ENCODE measurements at places on chromosomes 3 and 15. TPM values are rescaled to one million over a fixed set of nuclear protein-coding genes. Genes with fewer than 3 reads are reported as not detected.

Gene MIX23
- 46.4 TPM for polyA plus RNA-seq

DNA sequence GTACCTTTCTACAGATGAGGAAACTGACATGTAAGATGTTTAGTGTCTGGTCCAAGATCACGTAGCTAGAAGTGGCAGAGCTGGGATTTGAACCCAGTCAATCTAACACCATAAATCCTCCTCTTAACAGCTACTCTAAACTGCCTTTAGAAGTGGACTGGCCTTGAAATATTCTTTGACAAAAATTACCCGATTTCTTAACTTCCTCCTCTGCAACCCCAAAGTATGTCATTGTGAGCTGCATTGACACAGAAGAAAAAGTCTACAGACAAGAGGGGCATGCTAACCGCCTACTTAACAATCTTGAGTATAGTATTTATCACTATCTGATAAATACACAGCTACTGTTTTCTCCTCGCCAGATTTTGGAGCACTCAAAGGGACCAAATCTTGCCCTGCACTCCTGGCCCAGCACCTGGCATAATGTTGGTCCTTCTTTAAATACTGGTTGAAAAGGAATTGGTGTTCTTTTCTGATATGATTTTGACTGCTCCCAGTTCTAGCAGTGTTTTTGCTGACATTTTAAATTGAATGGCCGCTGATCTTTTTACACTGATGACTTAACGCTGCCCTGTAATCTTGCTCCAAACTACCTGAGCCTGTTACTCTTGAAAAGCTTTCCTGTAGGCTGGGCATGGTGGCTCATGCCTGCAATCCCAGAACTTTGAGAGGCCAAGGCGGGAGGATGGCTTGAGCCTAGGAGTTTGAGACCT, 36.9 kb downstream of the ITPR1 start:
- DNase-seq = no peak
- H3K27ac ChIP-seq = no peak overlapping the region
- H3K4me3 ChIP-seq = no peak overlapping the region
- no peaks in the 10 kb centered on the region for H3K27me3 ChIP-seq

Gene P2RY1
- 3.3 TPM for polyA plus RNA-seq

GRCh38 chr3:139016430-139017048, 4.2 kb downstream of the PRR23B start:
- DNase-seq = no peak
- H3K36me3 ChIP-seq = no peaks in the 10 kb centered on the region
- no peak overlapping the region for H3K4me3 ChIP-seq
- no peaks in the 10 kb centered on the region for H3K27me3 ChIP-seq
- H3K4me1 ChIP-seq = no peaks in the 10 kb centered on the region
- no peak overlapping the region for H3K27ac ChIP-seq

GRCh38 chr3:149776170-149776569, 16.2 kb downstream of the ANKUB1 start:
- H3K36me3 ChIP-seq = no peaks in the 10 kb centered on the region
- no peak overlapping the region for H3K4me3 ChIP-seq
- no peaks in the 10 kb centered on the region for H3K4me1 ChIP-seq

Gene ATP13A4
- 7.1 TPM for polyA plus RNA-seq

GRCh38 chr3:191963182-191963581, 502.2 kb downstream of the PYDC2 start:
- no peak overlapping the region for H3K27ac ChIP-seq
- DNase-seq = no peak
- no peaks in the 10 kb centered on the region for H3K36me3 ChIP-seq
- H3K27me3 ChIP-seq = no peaks in the 10 kb centered on the region

DNA sequence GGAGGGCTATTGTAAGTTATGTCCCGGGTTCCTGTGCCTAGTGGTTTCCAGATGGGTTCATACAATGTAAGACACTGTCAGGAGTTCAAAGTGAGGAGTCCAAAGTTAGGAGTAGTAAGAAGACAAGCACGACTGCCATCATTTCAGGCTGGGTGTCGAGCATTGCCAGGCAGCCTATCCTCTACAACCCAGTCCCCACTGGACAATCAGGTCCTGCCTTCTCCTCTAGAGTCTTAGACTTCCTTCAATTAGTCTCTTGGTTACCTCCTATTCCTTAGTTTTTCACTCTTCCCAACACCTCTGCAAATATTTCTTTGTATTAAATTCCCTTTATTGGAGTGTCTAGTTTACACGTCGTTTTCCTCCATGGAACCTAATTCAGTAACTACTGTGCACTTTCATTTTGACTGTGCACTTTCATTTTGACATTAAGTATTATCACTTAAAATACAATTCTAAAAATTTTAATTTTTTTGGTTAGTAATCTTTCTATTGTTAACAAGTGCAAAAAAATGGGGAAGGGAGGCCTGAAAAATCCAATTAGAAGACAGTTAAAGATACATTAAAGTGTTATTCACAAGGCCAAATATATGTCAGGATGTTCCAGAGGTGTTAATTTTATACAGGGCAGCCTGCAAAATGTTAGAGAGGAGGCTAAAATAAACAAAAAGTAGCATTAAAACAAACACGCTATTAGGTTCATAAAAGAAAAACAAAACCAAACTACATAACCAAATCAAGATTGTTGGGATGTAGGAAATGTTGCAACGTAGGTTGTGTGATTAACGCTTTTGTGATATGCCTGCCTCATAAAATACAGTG, 155.3 kb downstream of the TBL1XR1 start:
- H3K4me1 ChIP-seq = no peaks in the 10 kb centered on the region
- no peak overlapping the region for H3K4me3 ChIP-seq
- H3K27ac ChIP-seq = no peak overlapping the region
- DNase-seq = no peak
- no peaks in the 10 kb centered on the region for H3K27me3 ChIP-seq

DNA sequence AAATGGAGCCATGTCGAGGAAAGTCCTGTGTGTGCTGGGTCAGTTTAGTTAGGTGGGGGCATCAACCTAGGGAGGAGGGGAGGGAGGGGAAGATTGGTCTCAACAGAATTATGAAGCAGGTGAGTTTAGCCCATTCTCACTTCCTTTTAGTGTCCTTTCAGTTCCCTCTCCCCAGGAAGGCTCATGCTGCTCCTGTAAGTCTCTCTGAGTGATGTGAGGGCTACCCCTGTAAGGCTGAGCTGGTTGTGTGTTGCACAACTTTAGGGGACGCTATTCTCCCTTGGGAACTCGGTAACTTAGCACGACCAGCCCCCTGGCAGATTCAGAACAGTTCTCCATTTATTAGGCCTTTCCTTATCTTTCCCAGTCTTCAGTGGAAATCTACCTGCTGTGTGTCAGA, 21.2 kb downstream of the IL5RA start:
- no peak for DNase-seq
- no peaks in the 10 kb centered on the region for H3K36me3 ChIP-seq
- no peaks in the 10 kb centered on the region for H3K27me3 ChIP-seq
- H3K27ac ChIP-seq = no peak overlapping the region
- H3K4me3 ChIP-seq = no peak overlapping the region

GRCh38 chr3:31908391-31909097, 72.5 kb downstream of the OSBPL10 start:
- no peak overlapping the region for H3K27ac ChIP-seq
- H3K4me3 ChIP-seq = no peak overlapping the region
- DNase-seq = no peak
- H3K27me3 ChIP-seq = no peaks in the 10 kb centered on the region
- H3K36me3 ChIP-seq = no peaks in the 10 kb centered on the region

Gene GASK1A
- 2.6 TPM for polyA plus RNA-seq

Gene GNAT1
- polyA plus RNA-seq = not detected

- no peaks in the 10 kb centered on the region for H3K27me3 ChIP-seq
- H3K4me3 ChIP-seq = no peak overlapping the region
- no peaks in the 10 kb centered on the region for H3K36me3 ChIP-seq
Observed at GRCh38 chr15:27989838-27990237, 109.3 kb downstream of the OCA2 start.

DNA sequence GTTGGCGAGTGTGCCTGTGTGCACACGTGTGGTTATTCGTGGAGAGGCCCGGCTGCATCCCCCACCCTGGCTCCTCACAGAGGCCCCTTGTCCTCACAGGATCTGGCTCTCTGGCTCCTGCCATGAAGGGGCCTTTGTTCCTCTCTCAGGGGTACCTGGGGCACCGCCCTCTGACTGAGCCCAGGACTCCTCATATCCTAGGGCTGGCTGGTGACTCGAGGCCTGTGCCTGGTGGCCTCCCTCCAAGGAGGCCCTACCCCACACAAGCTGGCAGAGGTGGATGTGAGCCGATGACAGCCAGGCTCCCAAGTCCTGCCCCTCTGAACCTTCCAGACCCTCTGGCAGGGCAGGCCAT, 10.0 kb downstream of the PRKCD start:
- peak overlapping the region; percentile 71 for H3K27ac ChIP-seq
- no peak overlapping the region for H3K4me3 ChIP-seq
- H3K36me3 ChIP-seq = no peaks in the 10 kb centered on the region
- no peaks in the 10 kb centered on the region for H3K27me3 ChIP-seq
- H3K4me1 ChIP-seq = peaks cover 22% of the 10 kb centered on the region

Gene KCNAB1
- 0.67 TPM for polyA plus RNA-seq

DNA sequence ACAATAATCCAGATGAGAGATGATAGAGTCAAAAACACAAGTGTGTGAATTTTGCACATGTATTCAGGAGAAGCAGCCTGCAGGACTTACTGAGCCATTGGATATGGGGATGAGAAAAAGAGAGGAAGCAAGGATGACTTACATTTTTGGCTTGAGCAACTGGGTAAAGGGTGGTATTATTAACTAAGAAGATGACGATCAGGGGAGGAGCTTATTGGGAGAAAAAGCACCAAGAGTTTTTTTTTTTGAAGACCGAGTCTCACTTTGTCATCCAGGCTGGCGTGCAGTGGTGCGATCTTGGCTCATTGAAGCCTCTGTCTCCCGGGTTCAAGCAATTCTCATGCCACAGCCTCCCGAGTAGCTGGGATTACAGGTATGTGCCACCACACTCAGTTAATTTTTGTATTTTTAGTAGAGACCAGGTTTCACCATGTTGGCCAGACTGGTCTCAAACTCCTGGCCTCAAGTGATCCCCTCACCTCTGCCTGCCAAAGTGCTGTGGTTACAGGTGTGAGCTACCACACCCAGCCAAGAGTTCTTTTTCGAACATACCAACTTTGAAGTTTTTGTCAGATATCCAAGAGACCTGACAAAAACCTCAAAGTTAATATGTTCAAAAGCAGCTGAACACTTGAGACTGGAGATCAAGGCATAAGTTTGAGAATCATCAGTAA, 14.8 kb upstream of the SH3BP5 start:
- no peaks in the 10 kb centered on the region for H3K36me3 ChIP-seq
- H3K4me3 ChIP-seq = no peak overlapping the region
- DNase-seq = no peak
- H3K27ac ChIP-seq = peak overlapping the region; percentile 39
- no peaks in the 10 kb centered on the region for H3K27me3 ChIP-seq

GRCh38 chr3:13792512-13793371, 87.1 kb downstream of the WNT7A start:
- H3K4me1 ChIP-seq = no peaks in the 10 kb centered on the region
- H3K27ac ChIP-seq = no peak overlapping the region
- H3K27me3 ChIP-seq = peaks cover 3% of the 10 kb centered on the region
- no peaks in the 10 kb centered on the region for H3K36me3 ChIP-seq
- no peak overlapping the region for H3K4me3 ChIP-seq
- no peak for DNase-seq

DNA sequence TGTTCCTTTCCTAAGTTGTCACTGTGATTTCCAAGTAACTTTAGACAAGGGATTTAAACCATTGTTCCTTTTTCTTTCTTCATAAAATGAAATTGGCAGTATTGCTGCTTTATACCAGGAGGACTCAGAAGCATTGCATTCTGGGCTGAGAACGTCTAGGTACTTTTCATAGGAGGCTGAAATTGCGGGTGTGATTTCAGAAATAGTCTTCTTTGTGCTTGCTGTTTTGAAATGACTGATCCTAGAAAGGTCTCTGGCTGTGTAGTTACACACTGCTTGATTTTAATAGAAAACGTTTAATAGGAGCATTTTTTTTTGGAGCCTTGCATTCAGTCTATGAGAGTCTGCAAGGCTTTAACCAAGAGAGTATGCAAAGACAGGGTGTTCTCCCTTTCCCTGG, 56.3 kb downstream of the PPM1L start:
- no peaks in the 10 kb centered on the region for H3K4me1 ChIP-seq
- H3K36me3 ChIP-seq = no peaks in the 10 kb centered on the region
- H3K4me3 ChIP-seq = no peak overlapping the region

GRCh38 chr3:98763076-98763475, at the start of gene ST3GAL6:
ST3GAL6 (plus strand) TSS chr3:98763340; CDS start chr3:98768441, 5,101 bp downstream.
- no peak within 1 kb of the TSS for H3K27ac ChIP-seq
- no peak for DNase-seq
- H3K27me3 ChIP-seq = no peaks in the 10 kb centered on the region
- no peaks in the 10 kb centered on the region for H3K36me3 ChIP-seq
- H3K4me3 ChIP-seq = no peak within 1 kb of the TSS

- H3K36me3 ChIP-seq = no peaks in the 10 kb centered on the region
- DNase-seq = no peak
- H3K27ac ChIP-seq = no peak overlapping the region
- peaks cover 6% of the 10 kb centered on the region for H3K27me3 ChIP-seq
Observed at GRCh38 chr3:46469680-46470357, 5.1 kb upstream of the LTF start.

Gene ZNF660
- polyA plus RNA-seq = 4.0 TPM

Gene CFAP161
- polyA plus RNA-seq = 0.81 TPM
